AML-193 (cell line): ENCODE measurements at places on chromosomes 3 and 15.

GRCh38 chr3:24341668-24342067 lies 153.0 kb downstream of the THRB start:
- no peak for DNase-seq

DNA sequence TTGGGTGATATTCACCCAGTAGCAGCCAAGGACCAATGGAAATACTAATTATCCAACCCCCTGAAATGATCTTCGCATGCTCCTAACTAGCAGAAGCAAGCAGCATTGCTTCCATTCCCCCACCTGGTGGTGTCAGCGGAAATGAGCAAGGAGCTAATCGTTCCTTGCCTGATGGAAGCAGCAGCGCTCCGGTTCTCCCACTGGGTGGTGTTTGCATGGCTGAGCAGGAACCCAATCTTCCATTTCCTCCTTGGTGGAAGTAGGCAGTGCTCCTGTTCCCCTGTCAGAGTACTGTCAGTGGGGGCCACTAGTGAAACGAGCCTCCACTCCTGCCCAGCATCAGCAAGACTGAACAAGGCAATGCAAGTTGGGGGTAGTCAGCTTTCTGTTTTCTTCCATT lies 311.5 kb downstream of the CACNA2D3 start:
- DNase-seq = no peak

- no peak for DNase-seq
These were observed 107.2 kb downstream of the GTPBP8 start for GRCh38 chr3:113097960-113098447.

DNA sequence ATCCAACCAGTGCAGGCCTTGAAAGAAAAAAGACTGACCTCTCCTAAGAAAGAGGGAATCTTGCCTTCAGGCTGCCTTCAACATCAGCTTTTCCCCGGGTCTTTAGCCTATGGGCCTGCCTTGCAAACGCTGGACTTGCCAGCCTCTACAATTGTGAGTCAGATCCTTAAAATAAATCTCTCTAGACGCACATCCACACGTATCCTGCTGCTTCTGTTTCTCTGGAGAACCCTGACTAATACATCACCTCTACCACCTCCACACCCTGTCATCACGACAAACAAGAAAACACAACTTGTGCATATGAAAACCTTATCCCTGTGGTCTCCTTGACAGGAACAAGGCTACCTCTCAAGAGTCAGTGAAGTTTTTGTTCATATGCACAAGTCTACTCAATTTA lies 11.8 kb downstream of the CYFIP1 start:
- DNase-seq = no peak

DNA sequence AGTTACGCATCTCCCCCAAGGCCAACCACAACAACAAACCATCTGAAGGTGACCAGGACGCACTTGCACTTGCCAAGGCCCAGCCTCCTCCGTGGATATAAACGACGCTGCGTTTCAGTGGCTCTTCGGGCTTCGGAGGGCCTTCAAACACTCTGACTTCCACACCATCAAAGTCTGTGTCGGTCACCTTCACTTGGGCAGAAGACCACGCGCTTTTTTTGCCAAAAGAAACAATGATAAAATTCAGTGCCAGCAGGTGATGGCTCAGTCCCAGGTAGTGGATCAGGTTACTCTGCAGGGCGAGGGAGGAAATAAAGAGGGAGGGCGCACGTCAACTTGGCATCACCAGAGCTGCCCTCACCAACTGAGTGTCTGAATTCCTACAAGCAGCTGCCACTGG lies 63.0 kb downstream of the NCEH1 start:
- no peak for DNase-seq

DNA sequence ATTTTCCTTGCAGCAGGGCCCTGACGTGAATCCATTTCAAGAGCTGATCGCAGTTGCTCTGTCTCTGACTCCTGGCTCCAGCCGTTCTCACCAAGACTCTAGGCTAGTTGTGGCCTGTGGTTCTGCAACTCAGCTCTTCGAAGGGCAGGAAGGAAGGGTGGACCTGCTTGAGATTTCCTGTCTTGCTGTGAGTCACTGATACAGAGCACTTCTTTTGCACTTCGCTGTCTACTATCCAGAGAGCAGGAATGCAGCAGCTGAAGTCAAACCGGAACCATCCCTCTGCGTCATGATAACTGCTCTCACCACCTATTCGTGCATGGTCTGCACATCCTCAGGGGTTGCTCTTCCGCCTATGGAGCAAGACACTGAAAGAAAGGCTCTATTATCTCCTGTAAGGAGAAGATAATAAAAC lies 59.7 kb downstream of the RAP2B start:
- DNase-seq = peak; percentile 100

- DNase-seq = peak; percentile 21
These were observed 1.5 kb upstream of the U2SURP start for GRCh38 chr3:142999881-143000280.

GRCh38 chr3:156356537-156357363 lies 198.2 kb downstream of the SSR3 start:
- no peak for DNase-seq
